Peyer's patch (tissue), 4 donors: ENCODE measurements at places on chromosomes 12 and 14.

DNA sequence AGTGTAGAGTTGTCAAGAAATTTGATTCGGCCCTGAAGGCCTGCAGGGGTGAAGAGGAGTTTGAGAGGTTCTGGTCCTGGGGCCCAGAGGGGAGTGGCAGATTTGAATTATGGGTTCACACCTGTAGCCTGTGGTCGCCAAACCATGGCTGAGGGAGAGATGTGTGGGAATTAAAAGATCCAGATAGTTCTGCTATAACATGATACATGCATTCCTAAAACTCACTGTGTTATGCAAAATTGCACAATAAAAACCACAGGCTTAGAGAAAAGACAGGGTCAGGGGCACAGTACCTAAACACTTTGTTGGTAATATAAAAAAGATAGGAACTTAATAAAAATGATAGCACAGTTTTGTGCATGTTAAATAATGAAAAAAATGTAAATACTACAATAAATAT is 106.2 kb downstream of the TMEM30B start:
- H3K4me3 ChIP-seq, result no peak overlapping the region
- DNase-seq, result no peak
- H3K27ac ChIP-seq, result no peak overlapping the region
- H3K4me1 ChIP-seq, result no peaks in the 10 kb centered on the region
- no peaks in the 10 kb centered on the region for H3K36me3 ChIP-seq
- H3K27me3 ChIP-seq, result no peaks in the 10 kb centered on the region

DNA sequence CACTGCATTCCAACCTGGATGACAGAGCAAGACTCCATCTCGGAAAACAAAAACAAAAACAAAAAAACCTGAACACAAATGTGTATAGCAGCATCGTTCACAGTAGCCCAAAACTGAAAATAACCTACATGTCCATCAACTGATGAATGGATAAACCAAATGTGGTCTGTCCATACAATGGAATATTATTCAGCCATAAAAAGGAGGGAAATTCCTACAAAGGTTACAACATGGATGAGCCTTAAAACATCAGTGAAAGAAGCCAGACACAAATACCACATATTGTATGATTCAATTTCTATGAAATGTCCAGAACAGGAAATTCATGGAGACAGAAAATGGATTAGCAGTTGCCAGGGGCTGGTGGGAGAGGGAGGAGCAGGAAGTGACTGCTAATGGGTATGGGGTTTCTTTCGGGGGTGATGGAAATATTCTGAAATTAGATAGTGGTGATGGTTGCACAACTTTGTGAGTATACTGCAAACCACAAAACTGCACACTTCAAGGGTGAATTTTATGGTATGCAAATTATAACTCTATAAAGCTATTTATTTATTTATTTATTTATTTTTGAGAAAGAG is 4.0 kb downstream of the MYL2 start:
- no peak overlapping the region for H3K27ac ChIP-seq
- H3K4me3 ChIP-seq, result no peak overlapping the region
- H3K27me3 ChIP-seq, result no peaks in the 10 kb centered on the region

DNA sequence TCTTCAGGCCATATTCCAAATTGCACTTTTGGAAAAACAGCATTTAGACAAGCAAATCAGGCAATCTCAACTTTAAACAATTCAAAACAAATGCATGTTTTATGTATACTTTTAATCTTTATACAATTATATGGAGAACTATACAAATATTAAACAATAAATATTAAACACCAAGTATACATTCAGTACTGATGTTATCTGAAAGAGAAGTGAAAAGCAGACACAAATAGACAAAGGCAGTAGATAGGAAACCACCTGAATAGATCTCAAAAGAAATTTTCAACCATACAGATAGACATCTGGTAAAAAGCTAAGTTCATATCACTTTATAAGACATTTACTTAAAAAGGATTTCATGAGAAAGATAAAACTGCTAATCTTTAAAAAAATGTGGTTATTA is 65.2 kb downstream of the ZC3H14 start:
- DNase-seq, result no peak
- no peak overlapping the region for H3K4me3 ChIP-seq
- H3K27me3 ChIP-seq, result no peaks in the 10 kb centered on the region
- H3K27ac ChIP-seq, result no peak overlapping the region

DNA sequence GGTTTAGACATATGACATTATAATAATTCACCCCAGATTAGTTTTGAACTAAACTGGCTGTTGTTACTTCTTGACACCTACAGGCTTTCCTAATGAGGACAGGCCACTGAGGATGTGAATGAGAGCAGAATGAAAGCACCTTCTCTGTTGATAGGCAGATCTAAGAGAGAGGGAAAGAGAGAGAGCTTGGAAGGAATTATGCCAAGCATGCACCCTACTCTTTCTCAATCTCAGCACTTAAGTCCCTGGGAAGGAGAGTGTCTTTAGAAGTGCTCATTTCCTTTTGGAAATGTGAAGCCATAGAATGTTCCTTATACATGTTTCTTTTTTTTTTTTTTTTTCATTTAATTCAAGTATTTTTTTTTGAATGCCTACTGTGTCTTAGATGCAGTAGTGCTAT is 49.0 kb downstream of the TBC1D15 start:
- DNase-seq, result no peak
- H3K27ac ChIP-seq, result no peak overlapping the region
- peaks cover 35% of the 10 kb centered on the region for H3K36me3 ChIP-seq
- H3K4me3 ChIP-seq, result no peak overlapping the region

GRCh38 chr14:75391953-75392352 is 35.9 kb upstream of the JDP2 start:
- H3K27ac ChIP-seq, result no peak overlapping the region
- no peaks in the 10 kb centered on the region for H3K27me3 ChIP-seq

DNA sequence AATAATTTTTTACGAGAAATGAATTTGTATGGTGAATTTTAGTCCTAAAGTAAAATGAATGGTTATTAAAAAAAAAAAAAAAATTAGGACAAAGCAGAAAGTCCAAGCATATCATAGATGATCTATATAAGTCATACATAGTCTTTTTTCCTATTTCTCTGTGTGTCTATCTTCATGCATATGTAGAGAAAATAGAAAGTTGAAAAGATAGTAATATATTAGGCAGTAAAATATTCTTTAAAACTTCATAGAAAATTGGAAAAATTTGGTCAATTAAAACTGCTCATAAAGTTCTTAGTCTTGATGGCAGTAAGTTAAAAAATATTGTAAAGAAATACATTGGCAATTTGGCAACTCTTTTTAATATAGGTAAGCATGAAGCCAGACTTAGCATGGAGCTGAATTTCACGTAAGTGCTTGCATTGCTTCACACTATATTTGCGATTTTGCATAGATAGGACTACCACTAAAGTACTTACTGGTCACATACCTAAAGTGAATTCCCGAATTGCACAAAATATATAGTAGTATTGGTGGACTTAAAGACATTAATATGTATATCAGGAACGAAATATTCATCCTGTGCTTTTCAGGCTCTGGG is 303.8 kb downstream of the IPO8 start:
- no peaks in the 10 kb centered on the region for H3K4me1 ChIP-seq
- no peak overlapping the region for H3K27ac ChIP-seq
- H3K27me3 ChIP-seq, result no peaks in the 10 kb centered on the region
- no peak overlapping the region for H3K4me3 ChIP-seq

- no peaks in the 10 kb centered on the region for H3K27me3 ChIP-seq
- peak overlapping the region; percentile 84 for H3K27ac ChIP-seq
- peaks cover 53% of the 10 kb centered on the region for H3K36me3 ChIP-seq
- H3K4me3 ChIP-seq, result peak overlapping the region; percentile 89
- H3K4me1 ChIP-seq, result peaks cover 17% of the 10 kb centered on the region
These were observed 653 bp downstream of the PA2G4 start for GRCh38 chr12:56104815-56105608.

- H3K27me3 ChIP-seq, result no peaks in the 10 kb centered on the region
- peak; percentile 31 for DNase-seq
- H3K4me1 ChIP-seq, result no peaks in the 10 kb centered on the region
- H3K4me3 ChIP-seq, result no peak overlapping the region
- H3K36me3 ChIP-seq, result no peaks in the 10 kb centered on the region
- H3K27ac ChIP-seq, result no peak overlapping the region
These were observed 6.4 kb upstream of the CD27 start for GRCh38 chr12:6438345-6438744.

DNA sequence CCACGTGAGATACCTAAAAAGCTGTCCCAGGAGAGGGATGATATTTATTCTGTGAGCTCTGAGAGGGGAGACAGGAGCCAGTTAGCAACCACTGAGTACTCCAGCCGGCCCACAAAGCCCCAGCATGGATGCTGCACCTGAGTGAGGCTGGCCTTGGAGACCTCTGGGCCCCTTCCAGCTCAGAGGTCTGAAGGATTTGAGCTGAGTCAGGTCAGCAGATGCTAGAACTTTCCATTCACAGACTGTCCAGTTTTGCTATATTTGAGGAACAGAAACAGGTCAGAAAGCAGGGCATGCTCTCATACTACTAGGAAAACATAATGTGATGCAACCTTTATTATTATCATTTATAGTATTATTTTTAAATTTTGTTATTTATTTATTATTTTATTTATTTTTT is 15.0 kb upstream of the MAPKAPK5 start:
- DNase-seq, result no peak
- H3K36me3 ChIP-seq, result no peaks in the 10 kb centered on the region
- H3K27me3 ChIP-seq, result no peaks in the 10 kb centered on the region
- H3K27ac ChIP-seq, result no peak overlapping the region
- no peaks in the 10 kb centered on the region for H3K4me1 ChIP-seq
- H3K4me3 ChIP-seq, result no peak overlapping the region

DNA sequence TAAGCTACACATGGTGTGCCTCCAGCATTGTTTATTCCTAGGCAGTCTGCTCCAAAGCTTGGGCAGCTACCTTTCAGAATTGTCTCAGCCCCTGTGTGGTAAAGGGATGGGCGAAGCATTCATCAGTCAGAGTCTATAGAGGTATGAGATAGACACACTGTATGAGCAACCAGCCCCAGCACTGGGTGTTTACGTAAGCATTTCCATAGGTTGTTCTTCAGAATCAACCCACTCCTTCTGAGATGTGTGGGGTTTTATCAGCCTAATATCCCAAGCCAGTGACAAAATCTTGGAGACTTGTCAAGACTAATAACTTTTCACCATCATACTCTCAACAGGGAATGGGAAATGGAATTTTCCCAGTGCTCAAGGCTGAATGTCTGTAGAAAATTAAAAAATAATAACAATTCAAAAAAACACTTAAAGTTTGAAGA is 98.2 kb downstream of the BTG1 start:
- no peaks in the 10 kb centered on the region for H3K36me3 ChIP-seq
- no peaks in the 10 kb centered on the region for H3K4me1 ChIP-seq
- no peak for DNase-seq
- no peak overlapping the region for H3K4me3 ChIP-seq
- H3K27ac ChIP-seq, result peak overlapping the region; percentile 37
- H3K27me3 ChIP-seq, result no peaks in the 10 kb centered on the region

DNA sequence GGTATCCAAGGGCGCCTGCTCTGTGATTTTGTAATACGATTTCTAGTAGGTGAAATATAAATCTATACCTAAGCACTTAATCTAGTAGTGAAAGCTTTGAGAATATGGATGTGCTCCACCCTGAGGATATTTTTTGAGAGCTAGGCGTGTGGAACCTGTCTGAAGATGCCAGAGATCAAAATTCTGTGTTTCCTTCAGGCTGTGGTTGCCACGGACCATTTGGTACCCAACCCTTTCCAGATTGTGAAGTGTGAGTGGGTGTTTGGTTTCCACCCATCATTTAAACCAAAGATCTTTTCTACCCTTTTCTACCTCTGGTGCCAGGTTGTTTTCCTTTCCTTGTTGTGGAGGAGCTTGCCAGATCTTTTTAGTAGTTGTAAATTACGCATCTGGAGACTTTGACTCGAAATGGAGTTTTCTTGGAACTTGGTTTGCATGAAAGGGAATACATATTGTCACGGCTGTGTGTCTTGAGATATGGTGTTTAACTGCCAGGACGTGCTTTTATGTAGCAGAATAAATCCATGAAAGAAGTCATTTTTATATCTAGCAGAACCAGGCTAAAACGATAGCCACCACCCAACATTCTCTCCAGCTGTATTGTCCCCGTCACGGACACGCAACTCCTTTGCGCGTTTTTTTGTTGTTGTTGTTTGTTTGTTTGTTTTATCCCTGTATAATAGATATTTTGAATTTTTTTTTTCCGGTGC is 2.2 kb downstream of the LRFN5 start:
- peaks cover 13% of the 10 kb centered on the region for H3K4me1 ChIP-seq
- no peak overlapping the region for H3K4me3 ChIP-seq
- H3K27me3 ChIP-seq, result no peaks in the 10 kb centered on the region
- no peak for DNase-seq
- no peaks in the 10 kb centered on the region for H3K36me3 ChIP-seq

DNA sequence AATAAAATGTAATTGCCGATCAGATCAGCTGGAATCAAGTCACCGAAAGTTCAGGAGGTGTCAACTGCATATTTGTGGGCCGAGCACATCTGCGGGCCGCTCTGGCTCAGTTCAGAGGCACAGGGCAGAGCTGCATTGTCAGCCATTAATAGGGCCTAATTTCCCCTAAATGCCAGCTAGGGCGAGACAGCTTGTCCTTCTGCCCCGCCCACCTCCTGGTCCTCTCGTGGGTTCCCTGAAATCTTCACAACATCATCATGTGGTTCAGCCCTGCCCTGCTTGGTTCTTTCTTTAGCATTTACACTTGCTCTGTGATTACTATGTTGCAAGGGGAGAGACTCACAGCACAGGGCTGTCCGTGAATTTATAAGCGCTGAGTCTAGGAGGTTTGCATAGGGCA is 148.9 kb downstream of the CHST11 start:
- no peak overlapping the region for H3K27ac ChIP-seq
- no peak for DNase-seq
- H3K4me1 ChIP-seq, result peaks cover 6% of the 10 kb centered on the region
- no peaks in the 10 kb centered on the region for H3K36me3 ChIP-seq
- no peaks in the 10 kb centered on the region for H3K27me3 ChIP-seq

DNA sequence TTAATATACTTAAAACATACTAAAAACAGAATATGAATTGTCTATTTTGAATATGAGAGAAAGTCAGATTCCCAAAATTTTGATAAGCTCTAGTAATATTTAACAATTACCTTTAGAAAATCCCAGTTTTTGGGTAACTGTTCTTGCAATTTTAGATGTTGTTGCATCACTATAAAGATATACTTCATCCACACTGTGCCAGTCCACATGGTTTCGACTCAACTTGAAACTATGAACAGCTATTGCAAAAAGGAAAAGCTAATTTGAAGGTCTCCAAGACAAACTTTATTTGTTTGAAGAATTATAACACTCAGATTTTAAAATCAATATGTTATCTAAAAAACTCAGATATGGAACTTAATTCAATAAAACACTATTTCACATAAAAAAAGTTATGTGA is 59.9 kb downstream of the DDHD1 start:
- H3K27me3 ChIP-seq, result no peaks in the 10 kb centered on the region
- H3K4me1 ChIP-seq, result no peaks in the 10 kb centered on the region
- no peaks in the 10 kb centered on the region for H3K36me3 ChIP-seq
- no peak overlapping the region for H3K4me3 ChIP-seq
- no peak for DNase-seq
